NCI-H510A (cell line): ENCODE measurements at places on chromosomes 6 and 20.

DNA sequence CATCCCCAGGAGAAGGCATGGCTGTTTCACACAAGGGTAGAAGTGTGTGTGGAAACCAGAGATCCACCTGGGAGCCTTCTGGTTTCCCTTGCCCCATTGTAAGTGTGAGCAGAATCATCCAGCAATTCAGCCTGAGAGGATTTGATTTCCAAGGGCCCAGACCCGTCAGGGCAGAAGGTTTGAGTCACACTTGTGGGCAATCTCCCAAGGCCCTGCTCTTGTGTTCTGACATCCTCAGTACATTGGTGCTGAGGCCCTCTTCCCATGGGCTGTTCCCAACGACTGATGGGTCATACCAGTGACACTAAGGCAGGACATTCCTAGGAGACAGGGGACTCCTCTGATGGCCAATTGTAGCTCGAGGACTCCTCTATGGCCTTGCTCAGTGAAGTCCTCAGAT is 58.2 kb upstream of the POLR1H start:
- DNase-seq: no peak

DNA sequence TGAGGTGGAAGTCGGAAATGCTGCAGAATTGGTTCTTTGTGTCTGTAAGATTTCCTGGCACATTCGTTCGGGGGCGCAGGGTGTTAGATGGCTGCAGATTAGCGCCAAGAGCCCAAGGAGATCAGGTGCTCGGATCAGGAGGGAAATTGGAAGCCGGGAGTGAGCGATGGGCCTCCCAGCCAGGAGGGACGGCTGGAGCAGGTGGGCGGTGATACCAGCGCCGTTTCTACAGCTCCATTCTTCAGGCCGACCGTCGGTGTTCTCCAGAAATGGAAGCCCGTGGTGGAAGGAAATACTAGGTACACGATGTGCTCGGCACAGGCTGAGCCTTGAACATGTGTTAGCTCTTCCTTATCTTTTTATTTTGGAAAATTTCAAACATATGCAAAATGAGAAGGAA is 6.5 kb downstream of the SIRPA start:
- DNase-seq: no peak

GRCh38 chr6:15500078-15500740 is 162.6 kb downstream of the DTNBP1 start:
- no peak for DNase-seq

DNA sequence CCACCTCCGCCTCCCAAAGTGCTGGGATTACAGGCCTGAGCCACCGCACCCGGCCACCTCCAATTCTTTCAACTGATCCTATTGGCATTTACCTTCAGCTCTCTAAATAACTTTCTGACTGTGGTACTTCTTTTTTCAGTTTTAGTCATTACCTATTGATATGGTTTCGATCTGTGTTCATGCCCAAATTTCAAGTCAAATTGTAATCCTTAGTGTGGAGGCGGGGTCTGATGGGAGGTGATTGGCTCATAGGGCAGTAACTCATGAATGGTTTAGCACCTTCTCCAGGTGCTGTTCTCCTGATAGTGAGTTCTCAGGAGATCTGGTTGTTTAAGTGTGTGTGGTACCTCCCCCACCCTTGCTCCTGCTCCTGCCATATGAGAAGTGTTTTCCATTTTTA is 140.9 kb downstream of the LPA start:
- no peak for DNase-seq

GRCh38 chr6:169824021-169824420 is 72.6 kb downstream of the ERMARD start:
- DNase-seq: no peak

DNA sequence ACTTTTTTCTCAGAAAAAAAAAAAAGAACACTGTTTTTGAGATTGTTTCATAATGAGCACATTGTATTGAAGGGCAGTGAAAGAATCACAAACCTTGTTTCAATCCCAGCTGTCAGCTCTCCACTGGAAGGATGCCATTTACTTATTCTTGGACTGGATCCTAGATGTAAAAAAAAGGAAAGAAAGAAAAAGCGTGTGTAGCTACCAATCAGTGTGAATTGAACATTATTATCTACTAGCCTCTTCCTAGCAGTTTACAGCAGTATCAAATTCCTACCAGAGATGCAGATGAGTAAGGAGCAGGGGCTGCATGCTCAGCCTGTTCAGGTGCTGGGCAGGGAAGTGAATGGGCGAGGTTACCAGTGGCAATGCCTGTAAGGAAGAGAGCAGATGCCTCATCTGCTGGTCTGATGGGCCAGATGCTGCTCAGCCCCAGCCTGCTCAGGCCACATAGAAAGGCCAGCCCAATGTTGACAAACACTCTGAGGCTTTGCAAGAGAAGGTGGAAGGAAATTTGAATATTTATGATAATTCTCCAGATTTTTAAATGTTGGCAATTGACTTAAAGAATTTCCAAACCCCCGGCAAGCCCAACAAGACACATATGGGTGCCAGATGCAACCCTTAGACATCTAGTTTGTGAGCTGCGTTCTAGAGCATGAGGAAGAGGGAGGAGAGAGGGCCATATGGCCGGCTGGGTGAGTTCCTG is 189.5 kb downstream of the IBTK start:
- no peak for DNase-seq

- no peak for DNase-seq
Observed at GRCh38 chr20:48604936-48605335, 222.9 kb downstream of the PREX1 start.

GRCh38 chr6:44976677-44977641 is 351.2 kb upstream of the RUNX2 start:
- DNase-seq: no peak

- no peak for DNase-seq
Observed at GRCh38 chr20:1955217-1955616, 38.6 kb downstream of the PDYN start.

DNA sequence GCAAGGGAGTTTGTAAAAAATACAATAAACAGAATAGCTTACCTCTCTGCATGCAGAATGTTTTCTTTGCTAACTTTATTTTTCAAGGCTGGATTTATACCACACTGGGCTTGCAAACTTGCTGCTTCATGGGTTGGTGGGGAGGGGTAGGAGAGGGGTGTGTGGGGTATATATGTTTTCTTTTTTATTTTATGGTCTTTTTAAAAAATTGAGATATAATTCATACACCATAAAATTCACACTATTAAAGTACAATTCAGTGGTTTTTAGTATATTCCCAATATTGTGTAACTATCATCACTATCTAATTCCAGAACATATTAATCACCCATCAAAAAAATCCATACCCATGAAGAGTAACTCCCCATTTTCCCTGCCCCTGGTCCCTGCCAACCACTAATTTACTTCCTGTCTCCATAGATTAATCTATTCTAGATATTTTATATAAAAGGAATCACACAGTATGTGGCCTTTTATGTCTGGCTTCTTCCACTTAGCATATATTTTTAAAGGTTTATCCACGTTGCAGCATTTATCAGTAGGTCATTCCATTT is 14.3 kb upstream of the TRPC4AP start:
- no peak for DNase-seq

GRCh38 chr6:160049346-160049745 is 72.3 kb upstream of the SLC22A1 start:
- no peak for DNase-seq

DNA sequence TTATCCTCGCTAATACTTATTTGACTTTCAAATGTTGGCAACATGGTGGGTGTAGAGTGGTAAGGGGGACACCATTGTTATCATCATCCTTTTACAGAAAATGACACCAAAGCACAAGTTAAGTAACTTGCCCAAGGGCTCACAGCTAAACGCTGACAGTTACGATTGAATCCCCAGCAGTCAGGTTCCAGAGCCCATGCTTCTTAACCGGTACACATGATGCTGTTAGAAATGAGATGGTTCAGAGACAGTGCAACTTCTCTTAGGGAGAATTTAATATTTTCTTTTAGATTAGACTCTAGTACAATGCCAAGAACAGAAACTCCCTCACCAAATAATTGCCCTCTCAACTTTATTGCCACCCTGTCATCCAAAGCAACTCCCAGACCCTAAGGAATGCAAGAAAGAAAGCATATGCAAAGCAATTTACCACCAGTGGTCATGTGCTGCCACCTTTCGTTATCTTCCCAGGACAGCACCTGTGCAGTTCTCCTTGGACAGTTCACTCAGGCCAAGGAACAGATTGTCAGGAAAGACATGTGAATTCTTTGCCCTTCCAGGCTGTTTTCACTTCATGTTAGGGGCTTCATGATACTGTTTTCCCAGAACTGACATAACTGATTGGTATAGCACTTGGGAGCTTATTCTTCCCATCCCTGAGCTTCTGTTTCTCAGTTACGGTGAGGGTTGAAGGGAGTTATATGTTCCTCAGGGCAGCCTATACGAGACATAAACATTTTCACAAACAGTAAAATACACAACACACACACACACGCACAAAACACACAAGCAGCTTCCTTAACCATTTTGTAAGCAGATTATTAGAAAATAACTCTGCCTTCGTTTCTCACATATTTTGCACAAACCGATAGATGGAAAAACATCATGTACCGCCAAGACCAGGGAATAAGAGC is 5.1 kb downstream of the HLA-DMA start:
- DNase-seq: no peak

- DNase-seq: peak; percentile 61
Observed at GRCh38 chr20:45293041-45294002, 13.3 kb upstream of the RBPJL start.

DNA sequence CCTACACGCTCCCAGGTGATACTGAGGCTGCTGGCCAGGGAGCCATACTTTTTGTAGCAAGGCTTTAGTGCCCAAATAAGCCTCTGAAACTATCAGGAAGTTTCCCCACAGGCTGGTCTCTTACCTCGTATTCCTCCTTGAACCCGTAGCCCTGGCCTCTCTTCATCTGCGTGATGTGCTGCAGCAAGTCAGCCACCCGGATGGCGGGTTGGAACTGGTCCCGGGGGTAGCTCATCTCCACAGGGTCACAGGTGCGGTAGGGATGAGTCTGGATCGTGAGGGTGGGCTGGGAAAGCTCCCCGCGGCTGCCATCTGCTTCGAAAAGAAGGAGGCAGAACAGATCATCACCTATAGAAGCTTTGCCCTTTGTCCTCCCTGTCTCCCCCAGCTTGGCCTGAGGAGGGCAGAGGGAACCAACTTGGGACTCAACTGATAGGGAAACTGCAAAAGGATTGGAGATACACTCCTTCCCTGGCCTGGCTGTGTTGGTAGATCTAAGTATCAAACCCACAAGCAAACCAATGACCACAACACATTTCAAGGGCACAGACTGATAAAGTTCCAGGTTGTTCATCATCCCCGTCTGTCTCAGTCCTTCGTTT is 543.2 kb upstream of the CHD6 start:
- DNase-seq: no peak

DNA sequence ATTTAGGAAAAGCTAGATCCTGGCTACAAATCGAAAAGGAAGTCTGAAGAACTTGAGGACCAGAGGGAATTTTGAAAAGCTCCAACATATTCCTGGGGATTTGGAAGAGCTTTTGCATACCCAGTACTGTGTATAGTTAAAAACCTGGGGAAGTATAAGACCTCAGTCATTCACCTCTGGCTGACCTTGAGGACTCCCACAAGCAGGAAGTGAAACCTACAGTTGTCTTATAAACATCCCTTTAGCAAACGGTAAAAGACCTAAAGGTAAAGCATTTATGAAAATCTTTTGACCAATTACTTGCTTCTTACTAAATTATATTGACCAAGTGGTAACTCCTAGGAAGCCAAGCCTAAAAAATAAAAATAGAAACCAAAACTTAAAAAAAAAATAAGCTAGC is 175.0 kb downstream of the HAO1 start:
- DNase-seq: no peak

DNA sequence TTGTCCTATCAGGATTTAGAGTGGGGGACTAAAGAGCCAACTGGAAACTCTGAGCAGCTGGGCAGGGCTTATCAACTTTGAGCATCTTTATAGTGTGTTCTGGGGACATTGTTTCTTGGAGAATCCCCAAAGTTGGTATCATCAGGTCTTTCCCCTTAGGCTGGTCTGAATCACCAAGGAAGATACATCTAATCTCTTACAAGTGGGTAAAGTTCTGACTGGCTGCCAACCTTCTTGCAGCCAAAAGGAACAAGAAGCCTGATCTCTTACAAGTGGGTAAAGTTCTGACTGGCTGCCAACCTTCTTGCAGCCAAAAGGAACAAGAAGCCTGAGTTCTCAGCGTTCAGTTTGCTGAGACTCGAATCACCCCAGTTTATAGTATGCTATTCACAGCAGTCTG is 1.6 kb upstream of the MED23 start:
- no peak for DNase-seq

DNA sequence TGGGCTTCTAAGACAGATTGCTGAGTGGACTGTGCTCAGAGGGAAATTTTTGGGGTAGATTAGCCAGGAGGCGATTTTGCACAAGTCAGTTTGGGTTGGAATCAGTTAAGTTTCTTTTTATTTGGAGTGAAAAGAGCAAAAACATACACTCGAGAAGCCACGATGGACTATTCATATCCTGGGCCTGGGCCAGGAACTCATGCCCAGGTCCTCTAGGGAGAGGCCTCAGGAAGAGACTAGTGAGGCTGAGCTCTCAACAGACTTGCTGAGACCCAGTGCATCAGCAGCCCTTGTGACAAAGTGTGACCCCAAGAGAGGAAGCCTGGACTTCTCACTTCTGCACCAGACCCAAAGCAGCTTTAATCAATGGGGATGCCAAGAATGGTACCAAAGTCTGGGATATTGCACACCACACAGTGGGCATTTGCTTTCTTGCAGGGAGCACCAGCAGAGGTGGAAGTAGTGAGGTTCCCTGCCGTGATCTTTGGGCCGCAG is 61.6 kb upstream of the MAFB start:
- no peak for DNase-seq

GRCh38 chr6:166907373-166907841 is 48.9 kb downstream of the RNASET2 start:
- DNase-seq: no peak

GRCh38 chr6:109743739-109744138 is 52.6 kb downstream of the FIG4 start:
- DNase-seq: no peak

- DNase-seq: no peak
Observed at GRCh38 chr6:108587258-108588059, 26.7 kb downstream of the FOXO3 start.

GRCh38 chr20:49659056-49659455 is 54.6 kb downstream of the B4GALT5 start:
- DNase-seq: no peak

DNA sequence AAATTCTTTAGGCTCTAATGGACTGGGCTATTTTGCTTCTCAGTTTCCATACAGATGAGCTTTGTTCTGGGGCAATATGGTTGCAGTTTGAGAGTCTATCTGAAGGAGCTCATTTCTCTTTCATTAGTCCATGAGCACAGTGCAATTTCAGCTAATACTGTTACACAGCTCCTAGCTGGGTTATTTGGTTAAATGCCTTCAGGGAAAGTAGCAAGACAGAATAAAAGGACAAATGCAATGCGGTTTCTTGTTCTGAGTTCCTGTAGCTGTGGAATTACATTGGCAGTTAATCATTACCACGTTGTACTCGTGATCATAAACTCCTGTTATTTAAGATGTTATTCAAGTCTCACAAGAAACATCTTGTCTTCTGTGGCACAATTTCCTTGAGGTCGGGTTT is 127.7 kb downstream of the BFSP1 start:
- no peak for DNase-seq

DNA sequence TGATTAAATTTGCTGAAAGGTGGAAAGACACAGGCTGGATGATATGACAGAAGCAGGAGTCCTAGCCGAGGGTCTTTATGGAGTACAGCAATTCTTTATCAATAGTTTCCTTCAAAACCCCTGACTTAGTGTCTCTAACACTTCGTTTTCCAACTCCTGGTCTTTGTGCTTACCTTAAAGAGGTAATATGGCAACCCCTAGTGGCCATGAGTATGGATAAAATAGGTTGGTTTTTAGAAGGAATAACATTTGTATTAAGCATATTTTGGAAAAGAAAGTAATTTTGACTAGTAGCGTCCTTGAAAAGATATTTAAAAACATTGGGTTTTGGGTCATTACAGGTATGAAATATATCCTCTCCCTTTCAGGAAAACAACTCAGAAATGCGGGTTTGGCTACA is 51.9 kb downstream of the VGLL2 start:
- no peak for DNase-seq
